CD8-positive, alpha-beta T cell (primary cell): ENCODE measurements at places on chromosomes 5 and 9. TPM values are rescaled to one million over a fixed set of nuclear protein-coding genes. Genes with fewer than 3 reads are reported as not detected.

ST6GALNAC4 gene
- 40.0 TPM for total RNA-seq

TMEM252 gene
- total RNA-seq = not detected

NME5 gene
- total RNA-seq = not detected

DMAC1 gene
- 8.6 TPM for total RNA-seq

FBP2 gene
- not detected for total RNA-seq

CARTPT gene
- total RNA-seq = not detected

FRRS1L gene
- not detected for total RNA-seq

CDO1 gene
- total RNA-seq = not detected

MCTP1 gene
- 0.65 TPM for total RNA-seq

PTBP3 gene
- 112 TPM for total RNA-seq

LCN10 gene
- 0.14 TPM for total RNA-seq

LRRC19 gene
- total RNA-seq = not detected

FAM153A gene
- 48.6 TPM for total RNA-seq

KCNT1 gene
- total RNA-seq = not detected

WHRN gene
- 45.5 TPM for total RNA-seq

HEMGN gene
- total RNA-seq = 0.14 TPM

GRCh38 chr9:12884736-12885395, 110.0 kb downstream of the LURAP1L start:
- DNase-seq = no peak

- DNase-seq = no peak
These were observed 134.6 kb upstream of the PHYKPL start for GRCh38 chr5:178366998-178367735.

- no peak for DNase-seq
These were observed 367.6 kb downstream of the ARL15 start for GRCh38 chr5:53942724-53943123.

- no peak for DNase-seq
These were observed 44.8 kb upstream of the SNAPC3 start for GRCh38 chr9:15377625-15378540.

DNA sequence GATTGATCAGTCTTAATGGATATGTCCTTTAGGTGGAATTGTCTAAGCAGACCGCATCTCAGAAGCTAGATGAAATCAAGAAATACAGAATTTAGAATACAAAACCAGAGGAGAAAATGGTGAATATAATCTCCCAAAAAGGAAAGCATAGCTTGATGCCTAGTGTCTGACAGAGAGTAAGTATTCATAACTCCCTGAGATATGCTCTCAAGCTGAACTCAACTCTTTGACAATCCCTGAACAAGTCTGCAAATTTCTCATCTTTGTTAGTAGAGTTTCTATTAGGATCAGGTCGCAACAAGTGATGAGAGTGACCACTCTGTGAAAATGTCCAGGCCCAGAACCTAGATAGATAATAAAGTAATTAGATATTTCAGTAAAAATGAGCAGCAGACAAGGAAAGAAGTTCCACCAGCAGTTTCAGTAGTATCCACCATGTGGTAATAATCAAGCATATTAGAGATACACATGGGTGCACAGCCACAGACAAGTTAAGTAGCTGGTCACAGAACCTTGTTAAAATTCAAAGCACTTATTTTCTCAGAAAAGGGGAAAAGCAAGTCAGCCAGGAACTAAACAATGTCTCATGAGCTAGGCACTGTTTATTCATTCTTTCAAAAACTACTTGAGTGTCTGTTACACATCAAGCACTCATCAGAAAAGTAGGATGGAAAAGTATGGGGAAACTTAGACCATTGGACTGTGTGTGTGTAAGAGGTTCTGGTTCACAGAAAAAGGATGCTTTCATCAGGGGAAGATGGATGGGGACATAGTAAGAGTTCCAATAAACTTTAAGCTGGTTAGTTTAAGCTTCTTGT, 481.5 kb upstream of the TUSC1 start:
- DNase-seq = no peak

DNA sequence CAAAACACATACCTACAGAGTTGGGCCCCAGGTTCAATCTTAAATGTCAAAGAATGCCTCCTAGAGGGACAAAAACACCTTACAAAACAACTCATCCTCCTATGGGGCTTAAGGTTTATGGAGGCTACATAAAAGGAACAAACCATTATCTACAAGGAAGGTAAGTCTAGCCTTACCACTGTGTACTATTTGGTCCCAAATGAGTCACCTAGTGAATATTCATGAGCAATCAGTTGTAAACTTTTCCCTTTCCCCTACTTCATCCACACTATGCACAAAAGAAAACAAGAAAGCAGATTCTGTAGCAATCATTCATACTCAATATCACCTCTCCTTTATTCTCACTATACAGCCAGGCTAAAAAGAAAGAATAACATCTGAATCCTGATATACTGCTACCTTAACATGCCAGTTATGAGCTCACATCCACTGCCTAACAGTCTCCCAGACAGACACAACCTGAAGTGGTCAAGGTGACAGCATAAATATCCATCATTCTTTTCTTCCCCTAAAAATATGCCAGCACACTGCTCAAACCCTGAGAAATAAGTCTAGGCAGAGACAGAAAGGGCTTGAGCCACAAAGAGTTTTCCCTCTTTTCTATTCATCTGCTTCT, 6.2 kb downstream of the OXCT1 start:
- no peak for DNase-seq

DNA sequence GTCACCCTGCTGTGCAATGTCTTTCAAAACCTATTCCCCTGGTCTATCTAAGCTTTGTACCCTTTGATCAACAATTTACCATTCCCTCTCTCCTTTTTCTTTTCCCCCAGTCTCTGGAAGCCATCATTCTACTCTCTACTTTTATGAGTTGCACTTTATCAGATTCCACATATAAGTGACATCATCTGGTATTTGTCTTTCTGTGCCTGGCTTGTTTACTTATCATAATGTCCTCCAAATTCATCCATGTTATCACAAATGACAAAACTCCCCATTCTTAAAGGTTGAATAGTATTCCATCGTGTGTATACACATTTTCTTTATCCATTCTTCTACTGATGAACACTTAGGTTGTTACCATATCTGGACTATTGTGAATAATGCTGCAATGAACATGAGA, 344.2 kb upstream of the CCNH start:
- DNase-seq = no peak

GRCh38 chr5:58496488-58496887, 5.3 kb downstream of the GAPT start:
- DNase-seq = no peak

GRCh38 chr9:132534832-132535231, 47.6 kb upstream of the BARHL1 start:
- no peak for DNase-seq

GRCh38 chr9:134870301-134870694, 10.3 kb upstream of the FCN2 start:
- no peak for DNase-seq

- DNase-seq = no peak
These were observed 88.1 kb downstream of the GLIS3 start for GRCh38 chr9:4211806-4212205.

GRCh38 chr9:73118286-73118685, 33.4 kb upstream of the ANXA1 start:
- no peak for DNase-seq

- no peak for DNase-seq
These were observed 382 bp upstream of the CDKN2B start for GRCh38 chr9:22009506-22009867.

- no peak for DNase-seq
These were observed 29.4 kb downstream of the SH3RF2 start for GRCh38 chr5:145965804-145966203.

DNA sequence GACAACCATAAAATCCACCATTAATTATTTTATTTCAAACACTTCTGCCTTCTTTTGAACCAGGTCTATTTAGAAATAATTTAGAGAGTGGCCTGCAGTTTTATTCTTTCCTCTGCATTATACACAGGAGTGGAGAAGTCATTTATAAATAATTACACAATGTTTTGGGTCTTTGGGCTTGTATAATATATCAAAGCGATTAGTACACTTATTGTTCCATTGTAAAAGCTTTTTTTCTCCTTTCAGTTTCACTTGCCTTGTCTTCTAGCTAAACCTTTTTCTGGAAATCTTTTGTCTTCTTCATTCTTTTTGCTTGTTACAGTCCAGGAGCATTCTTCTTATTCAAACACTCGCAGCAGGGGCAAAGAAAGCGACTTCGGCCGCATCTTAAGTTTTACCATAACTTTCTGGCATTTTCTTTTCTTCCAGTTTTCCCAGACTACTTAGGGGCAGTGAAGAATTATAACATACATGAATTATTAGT, 7.3 kb upstream of the NEUROG1 start:
- DNase-seq = no peak

GRCh38 chr5:106311230-106311915, 1359.4 kb downstream of the EFNA5 start:
- DNase-seq = no peak

GRCh38 chr5:80409367-80409966, 1.6 kb downstream of the ZFYVE16 start:
- DNase-seq = no peak

DNA sequence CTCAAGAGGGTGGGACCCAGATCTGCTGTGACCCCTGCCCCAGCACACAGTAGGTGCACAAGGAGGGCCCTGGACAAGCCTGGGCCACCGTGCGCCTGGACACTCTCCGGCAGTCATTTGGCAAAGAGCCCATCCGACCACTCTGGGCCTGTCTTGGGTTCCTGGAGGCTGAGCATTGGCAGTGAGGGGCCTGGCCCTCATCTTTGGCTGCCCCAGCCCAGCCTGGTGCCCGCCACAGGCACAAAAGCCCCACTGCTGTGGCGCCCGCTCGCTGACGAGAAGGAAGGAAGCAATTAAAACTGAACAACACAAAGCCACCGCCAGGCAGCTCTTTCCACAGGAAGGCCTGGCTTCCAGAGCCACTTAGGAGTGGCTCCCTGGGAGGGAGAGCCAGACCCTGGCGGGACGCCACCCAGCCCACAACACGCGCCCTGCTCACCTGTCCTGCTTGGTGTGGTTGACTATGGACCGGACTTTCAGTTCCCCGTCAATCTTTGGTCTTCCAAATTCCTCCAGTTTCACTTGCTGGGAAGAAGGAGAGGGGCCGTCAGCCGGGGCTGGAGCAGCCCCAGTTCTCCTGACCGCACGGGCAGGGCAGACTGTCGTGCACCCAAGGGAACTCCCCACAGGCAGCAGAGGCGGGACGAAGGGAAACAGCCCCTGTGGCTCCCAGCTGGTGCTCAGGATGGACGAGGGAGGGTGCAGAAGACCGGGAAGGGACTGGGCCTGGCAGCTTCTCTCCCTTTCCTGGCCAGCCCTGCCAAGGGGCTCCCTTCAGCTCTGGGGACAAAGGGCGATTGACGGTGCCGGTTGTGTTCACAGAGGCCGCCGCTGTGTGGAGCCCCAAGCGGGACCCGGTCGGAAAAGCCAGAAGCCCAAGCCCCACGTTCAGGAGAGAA, 50.9 kb upstream of the SARDH start:
- DNase-seq = no peak

DNA sequence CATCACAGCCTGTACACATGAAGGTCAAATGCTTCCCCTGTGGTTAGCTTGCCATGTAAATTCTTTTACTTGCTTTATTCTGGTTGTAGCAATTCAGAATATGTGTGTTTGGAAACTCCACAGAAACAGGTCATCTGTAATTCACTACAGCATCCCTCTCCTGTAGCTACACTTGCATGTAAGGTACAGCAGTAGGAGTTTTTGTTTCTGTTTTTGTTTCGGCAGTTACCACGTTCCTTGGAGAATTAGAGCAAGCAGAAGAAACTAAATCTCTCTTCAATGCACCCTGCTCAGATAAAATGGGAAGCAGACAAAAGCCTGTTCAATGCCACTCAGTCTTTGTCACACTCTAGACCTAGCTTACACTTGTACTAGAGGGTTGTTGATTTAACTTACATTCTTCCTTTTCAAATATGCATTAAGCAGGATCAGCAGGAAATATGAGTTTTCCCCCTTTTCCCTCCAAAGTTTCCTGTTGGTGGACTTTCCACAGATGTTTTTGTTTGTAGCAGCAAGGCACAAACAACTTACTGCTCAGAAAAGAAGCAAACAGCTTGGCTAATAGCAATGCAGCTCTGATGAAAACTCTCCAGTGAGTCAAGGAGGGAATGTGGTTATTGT, 80.9 kb downstream of the YIPF5 start:
- no peak for DNase-seq

DNA sequence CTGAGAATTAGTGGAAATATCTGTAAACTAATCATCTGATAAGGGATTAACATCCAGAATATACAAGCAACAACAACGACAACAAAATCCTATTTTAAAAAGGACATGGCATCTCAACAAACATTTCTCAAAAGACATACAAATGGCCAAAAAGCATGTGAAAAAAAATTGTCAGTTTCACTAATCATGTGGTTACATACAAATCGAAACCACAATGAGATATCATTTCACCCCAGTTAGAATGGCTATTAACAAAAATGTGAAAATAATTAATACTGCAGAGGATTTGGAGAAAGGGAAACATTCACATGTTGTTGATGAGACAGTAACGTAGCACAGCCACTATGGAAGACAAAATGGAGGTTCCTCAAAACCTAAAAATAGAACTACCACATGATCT, 69.5 kb downstream of the ERP44 start:
- no peak for DNase-seq

GRCh38 chr5:135217669-135218485, 181.2 kb downstream of the MACROH2A1 start:
- DNase-seq = peak; percentile 7

- no peak for DNase-seq
These were observed 626.5 kb downstream of the DMRTA1 start for GRCh38 chr9:23073136-23073535.

DNA sequence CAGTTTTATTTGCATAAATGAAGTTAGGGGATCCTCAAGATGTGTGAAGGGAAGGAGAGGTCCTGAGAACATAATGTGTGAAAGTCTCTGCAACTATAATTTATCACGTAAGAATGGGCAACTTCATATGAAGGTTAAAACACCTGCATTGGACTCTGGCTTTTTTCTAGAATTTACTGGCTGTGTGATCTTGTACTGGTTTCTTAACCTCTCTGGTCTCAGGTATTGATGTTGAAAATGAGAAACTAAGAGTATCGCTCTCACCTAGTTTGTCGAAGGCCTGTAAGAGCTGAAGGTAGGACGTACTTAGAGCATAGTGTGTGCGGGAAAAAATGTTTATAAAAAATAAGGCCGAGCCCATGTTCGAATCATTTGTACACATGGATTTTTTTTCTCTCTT, 280.5 kb downstream of the ICE1 start:
- no peak for DNase-seq

DNA sequence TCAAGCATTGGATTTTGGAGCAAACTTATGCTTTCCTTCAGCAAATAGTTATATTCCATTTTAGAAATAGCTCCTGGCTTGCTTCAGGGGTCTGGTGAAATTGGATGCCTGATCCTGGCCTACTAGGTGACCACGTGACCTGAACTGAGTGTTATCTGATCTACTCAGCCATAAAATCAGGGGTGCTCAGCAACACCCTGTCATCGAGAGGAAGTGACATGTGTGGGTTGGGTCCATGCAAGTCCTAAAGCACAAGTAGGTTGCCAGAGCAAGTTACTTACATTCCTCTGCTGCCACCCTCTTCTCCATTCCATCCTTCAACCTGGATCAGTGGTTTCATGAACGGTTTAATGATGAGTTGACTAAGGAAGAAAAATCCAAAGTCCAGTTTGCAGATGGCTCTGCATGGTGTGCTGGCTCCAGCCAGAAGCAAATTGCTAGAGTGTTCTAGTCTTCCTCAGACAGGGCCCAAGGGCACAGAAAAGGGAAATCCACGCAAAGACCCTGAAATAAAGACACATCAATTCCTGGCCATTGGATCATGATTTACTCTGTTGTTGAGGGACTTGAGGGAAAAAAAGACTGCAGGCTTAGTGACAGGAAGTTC, 2.8 kb upstream of the FAM193B start:
- no peak for DNase-seq

GRCh38 chr9:97564291-97565175, 63.1 kb downstream of the TMOD1 start:
- no peak for DNase-seq
